ENCODE measurements at places on chromosomes 13 and 19. TPM values are rescaled to one million over a fixed set of nuclear protein-coding genes. Genes with fewer than 3 reads are reported as not detected.

GRCh38 chr13:78465250-78465649, 138.1 kb downstream of the POU4F1 start:
- DNase-seq = no peak

ATP4B gene
- not detected for total RNA-seq

IGFL3 gene
- not detected for total RNA-seq

- no peak for DNase-seq
Measured at GRCh38 chr13:49305792-49306425, 58.2 kb downstream of the CDADC1 start.

GRCh38 chr19:44303320-44303719, 1.5 kb downstream of the ZNF235 start:
- DNase-seq = no peak
